ENCODE measurements at places on chromosomes 1 and 21.

DNA sequence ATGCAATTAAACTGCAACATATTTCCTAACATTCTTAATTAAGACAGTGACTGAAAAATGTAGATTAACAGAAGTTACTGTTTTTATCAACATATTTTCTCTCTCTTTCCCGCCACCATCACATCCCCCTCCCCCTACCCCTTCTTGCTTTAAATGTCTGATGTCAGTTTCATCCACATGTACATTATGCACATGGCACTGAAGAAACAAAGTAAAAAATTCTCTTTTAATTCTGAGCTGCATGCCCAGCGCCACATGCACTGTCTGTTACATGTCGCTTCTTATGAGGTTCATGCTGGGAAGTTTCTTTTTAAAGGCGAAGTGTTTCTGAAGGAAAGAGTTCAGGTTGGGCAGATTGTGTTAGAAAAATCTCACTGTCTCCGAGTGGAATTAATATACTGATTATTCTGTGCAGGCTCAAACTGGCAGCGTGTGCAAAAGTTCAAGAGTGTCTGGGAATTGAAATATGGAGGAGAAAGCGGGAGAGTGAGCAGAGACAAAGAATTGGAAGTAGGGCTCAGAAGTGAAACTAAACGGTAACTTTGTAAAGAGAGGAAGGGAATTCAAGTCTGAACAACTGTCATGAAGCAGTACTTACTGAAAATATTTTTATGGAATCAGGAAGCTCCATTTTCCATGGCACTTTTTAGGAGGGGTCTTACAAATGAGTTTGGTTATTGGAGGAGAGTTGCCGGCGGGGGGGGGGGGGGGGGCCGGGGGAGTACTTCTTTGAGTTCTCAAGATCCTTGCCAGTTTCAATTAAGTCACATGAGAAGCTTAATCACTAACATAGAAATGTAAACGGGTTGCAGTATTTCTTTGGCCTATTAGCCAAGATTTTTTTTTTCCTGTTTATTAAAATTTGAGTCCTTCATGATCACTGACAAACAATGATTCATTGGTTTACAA is 217.6 kb downstream of the SDCCAG8 start:
- DNase-seq = no peak

- no peak for DNase-seq
These were observed 131.9 kb upstream of the B3GALT2 start for GRCh38 chr1:193318347-193318746.

DNA sequence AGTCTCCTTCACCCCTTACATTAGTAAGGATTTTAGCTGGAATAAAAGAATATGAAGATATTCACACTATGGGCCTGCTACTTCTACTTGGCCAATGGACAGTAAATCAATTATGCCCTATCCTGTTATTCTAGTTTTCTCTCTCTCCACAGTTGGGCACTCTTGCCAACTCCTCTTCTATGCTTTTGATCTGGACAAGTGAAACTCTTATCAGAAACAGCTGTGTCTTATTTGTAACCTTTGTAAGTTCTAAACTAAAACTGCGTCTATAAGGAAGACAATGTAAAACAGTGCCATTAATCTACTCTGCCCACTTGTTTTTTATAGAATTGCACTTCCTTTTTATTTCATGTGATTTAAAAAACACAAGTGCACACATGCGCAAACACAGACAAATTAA is 244.0 kb upstream of the DMRTA2 start:
- no peak for DNase-seq

DNA sequence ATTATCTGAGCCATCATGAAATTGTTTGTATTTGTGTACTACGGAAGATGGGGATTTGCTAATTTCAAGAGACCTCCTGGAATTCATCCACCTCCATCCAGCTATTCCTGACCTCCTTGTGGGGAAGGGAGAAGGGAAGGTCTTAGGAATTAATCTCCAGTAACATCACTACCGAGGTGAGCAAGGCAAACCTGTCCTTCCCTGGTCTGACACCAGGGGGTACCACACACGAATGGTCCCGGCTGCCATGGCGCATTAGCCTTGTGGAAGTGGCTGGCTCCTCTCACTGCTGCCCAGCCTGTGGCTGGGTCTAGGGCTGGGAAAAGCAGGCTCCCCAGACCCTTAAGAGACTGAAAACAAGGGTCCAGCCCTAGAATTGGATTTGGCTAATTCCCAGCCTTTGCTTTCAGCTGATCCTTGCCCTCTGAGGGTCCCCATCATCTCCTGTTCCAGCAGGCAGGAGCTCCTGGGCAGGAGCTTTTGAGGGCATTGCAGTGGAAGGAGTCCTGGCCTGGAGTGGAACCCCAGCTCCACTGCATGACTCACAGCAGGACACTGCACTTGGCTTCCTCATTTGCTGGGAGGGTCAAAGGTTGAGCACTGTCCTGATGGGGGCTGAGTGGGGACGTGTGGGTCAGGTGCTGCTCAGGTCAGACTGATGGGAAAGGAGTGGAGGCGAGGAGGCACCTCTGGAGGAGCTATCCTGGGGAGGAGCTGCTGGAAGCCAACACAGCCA is 34.8 kb downstream of the RIMS3 start:
- DNase-seq = no peak

DNA sequence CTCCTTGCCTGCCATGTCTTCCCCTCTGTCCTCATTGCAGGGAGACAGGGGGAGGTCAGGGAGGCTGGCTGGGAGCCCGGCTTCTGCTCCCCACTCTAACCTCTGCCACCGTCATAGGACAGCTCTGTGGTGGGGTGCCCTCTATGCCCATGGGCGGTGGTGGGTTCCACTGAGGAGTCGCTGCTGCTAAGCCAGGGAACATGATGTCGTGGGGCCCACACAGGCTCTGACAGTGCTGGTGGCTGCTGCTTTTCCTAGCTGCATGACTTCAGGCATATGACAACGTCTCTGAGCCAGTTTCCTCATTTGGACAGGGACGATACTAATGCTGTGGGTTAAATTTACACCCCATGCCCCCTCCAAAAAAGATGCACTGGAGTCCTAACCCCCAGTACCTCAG is 14.7 kb downstream of the KCNA10 start:
- DNase-seq = no peak

- no peak for DNase-seq
These were observed 18.3 kb upstream of the HDAC1 start for GRCh38 chr1:32273391-32274208.

DNA sequence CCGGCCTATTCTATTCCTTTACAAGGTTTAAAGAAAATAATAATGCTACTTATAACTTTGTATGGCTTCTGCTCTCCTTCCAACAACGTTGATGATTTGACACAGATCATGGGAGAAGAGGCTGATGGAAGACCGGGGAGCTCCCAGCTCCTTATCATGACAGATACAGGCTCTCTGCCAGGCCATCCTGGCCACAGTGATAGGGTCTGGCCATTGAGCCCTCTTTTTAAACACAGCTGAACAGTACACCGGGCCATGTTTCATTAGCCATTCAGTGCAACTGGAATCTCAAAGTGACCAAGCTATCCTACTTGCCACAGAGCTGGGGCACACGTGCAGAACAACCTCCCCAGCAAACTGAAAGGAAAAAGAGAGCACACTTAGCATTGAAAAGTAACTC is 34.9 kb downstream of the DNAJC11 start:
- DNase-seq = no peak
